Esophagus squamous epithelium (tissue), 5 donors: ENCODE measurements at places on chromosomes 7 and 10.

DNA sequence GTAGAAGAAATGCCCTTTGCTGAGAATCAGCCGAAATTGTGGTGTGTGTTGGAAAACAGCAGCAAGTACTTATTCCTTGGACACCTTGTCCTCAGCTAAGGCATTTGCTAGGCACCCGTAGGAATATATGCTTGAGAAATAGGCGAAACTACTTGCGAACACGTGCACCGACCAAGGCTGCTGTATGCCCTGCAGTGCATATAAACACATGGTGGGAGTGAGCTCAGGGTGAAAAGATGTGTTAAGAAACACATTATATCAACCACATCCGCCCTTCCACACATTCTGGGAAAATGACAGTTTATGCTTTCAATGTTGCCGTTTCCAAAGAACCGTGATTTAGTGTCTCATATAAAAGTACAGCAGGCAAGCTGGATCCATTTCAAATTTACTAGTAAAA, 199.2 kb downstream of the JCAD start:
- DNase-seq = no peak

- no peak for DNase-seq
Measured at GRCh38 chr10:82883603-82884002, 1008.6 kb downstream of the NRG3 start.

DNA sequence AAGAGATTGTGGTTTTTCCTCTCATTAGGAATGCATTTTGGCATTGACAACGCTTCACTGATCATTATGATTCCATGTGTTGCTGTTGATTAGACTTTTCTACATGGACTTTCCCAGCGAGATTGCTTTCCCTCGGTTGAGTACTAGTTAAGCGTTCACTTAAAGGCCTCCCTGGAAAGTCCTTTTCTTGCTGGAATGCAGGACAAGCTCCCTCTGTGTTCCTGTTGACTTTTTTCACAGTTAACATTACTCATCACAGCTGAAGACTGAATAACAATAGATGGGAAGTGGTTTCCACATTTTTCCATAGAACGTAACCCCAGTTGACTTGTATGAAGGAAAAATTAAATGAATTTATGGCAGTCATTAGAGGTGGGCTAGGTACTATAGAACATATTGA, 2.6 kb upstream of the CAV1 start:
- DNase-seq = no peak

DNA sequence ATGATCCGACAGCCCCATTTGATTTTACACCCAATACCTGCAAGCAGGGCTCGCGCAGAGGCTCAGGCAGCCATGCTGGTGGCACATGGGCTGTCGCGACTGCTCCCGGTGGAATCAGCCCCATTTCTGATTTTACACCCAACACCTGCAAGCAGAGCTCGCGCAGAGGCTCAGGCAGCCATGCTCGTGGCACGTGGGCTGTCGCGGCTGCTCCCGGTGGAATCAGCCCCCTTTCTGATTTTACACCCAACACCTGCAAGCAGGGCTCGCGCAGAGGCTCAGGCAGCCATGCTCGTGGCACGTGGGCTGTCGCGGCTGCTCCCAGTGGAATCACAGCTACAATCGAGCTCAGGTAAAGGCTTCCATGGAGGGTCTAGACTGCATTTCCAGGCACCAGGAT, 244.1 kb downstream of the PTPRN2 start:
- DNase-seq = no peak

- DNase-seq = no peak
Measured at GRCh38 chr7:41574377-41574776, 128.5 kb downstream of the INHBA start.

DNA sequence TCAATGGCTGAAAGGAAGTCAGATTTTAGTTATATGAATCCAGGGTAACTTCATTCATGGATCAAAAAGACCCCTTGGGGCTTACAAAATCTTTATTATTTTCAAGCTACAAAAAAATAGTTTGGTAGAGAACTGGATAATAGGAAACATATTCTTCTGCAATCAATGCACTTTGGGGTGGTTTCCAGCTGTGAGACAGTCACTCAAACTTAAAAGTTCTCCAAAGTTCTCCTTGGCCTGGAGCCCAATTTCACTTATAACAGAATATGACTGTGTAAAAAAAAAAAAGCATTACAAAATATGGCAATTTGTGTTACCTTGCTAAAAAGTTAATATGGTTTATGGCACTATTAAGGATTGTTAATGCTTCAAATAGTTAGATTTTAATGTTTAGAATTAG, 255.5 kb downstream of the AGMO start:
- DNase-seq = no peak

DNA sequence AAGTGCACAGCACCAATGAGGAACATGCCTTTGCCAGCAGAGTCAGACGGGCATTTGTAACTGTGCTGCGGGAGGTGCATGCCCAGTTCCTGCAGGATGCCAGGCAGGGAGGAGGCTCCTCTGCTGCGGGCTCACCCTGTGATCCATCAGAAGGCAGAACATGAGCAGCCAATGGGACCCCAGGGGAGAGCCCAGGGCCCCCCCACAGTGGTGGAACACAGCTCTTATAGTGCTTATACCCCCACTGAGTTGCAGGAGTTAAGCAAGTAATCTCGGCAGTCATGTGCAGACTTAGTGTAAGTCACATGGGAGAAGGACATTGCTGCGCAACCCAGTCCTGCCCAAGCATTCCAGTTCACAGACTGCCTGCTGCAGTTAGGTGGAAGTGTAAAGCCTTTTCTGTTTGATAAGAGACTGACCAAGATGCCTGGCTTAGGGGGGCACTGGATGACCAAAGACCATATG, 120.3 kb upstream of the TMEM106B start:
- DNase-seq = no peak

GRCh38 chr10:119759832-119760231, 34.0 kb downstream of the INPP5F start:
- no peak for DNase-seq

- no peak for DNase-seq
Measured at GRCh38 chr7:95550546-95550945, 45.8 kb downstream of the PDK4 start.

GRCh38 chr7:2118630-2119190, 114.0 kb downstream of the MAD1L1 start:
- DNase-seq = no peak

DNA sequence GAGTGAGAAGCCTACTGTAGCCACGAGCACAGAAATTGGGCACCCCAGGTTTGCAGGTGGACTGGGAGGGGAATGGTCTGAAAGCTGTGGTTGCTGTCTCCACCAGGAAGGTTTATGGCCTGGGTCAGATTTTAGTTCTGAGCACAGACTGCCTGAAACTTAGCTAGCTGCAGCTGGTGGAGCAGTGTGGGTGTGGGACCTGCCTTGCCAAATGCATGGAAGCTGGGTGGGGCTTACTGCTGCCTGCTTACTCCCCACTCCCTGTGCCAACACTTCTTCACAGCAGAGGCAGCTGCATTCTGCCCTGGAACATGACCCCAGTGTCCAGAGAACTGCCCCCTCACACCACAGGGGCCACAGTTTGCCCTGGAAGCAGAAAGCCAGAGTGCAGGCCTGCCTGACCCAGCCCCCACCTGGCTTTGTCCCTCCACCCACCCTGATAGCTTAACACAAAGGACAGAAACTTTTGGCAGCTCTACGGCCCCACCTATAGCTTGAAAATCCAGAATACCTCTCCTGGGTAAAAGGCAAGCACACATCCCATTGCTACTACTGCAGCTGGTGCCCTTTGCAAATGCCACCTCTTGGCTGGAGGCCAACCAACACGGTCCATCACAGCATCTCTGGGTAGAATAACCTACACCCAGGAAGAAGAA, 281.6 kb downstream of the AGMO start:
- no peak for DNase-seq

DNA sequence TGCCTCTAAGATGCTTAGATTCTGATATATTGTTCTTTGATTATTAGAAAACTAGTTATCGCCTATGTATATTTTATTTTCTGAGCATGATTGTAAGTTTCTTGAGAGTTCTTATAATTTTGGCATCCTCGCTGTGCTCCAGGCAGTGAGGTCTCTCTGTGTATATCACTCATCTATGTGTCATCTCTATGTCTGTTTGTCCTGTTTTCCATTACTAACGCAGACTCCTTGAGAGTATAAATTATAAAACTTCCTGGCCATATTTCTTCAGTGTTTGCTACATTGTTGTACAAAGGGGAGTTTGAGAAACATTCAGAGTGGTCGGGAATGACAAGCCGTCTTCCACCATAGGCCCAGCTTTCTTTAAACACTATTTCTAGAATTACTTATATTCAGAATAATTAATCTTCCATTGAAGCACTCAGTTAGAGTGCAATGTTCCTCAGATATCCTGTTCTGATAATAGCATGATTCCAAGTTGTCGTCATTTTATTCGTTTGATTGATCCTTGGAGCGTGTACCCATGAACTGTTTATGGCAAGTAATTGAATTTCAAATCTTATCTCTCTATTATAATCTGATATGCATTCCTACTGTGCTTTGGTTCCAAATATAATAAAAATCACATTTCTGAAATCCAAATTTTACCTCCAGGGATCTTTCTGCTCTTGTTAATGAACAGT, 206.6 kb downstream of the BAMBI start:
- no peak for DNase-seq

- DNase-seq = no peak
Measured at GRCh38 chr10:5538892-5539651, 14.3 kb downstream of the CALML3 start.

GRCh38 chr7:39217783-39218182, 240.1 kb downstream of the POU6F2 start:
- DNase-seq = no peak

DNA sequence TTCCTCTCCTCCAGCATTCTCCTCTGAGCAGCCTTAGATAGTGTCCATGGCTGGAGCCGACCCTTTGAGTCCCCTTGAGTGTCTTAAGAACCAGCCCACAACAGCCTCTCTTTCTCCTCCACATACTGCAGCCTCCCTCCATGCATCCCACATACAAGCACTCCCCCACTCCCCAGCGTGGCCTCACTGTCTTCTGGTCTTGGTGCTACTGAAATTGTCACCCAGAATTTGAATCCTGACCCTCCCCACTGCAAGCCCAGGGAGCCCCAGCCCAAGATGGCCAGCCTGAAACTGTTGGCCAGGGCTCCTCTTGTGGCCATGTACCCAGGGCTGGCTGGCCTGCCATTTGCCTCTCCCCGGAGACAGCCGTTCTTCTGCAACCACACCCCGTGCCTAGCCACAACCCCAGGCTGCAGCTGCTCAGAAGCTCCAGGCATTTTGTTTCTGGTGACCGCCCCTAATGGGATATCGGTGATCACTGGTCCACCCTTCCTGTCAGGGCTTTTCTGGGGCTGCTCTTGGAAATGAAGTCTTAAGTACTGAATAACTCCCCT, 18.8 kb upstream of the SH2D4B start:
- DNase-seq = no peak

GRCh38 chr10:100163704-100164621, 21.9 kb downstream of the ERLIN1 start:
- no peak for DNase-seq

DNA sequence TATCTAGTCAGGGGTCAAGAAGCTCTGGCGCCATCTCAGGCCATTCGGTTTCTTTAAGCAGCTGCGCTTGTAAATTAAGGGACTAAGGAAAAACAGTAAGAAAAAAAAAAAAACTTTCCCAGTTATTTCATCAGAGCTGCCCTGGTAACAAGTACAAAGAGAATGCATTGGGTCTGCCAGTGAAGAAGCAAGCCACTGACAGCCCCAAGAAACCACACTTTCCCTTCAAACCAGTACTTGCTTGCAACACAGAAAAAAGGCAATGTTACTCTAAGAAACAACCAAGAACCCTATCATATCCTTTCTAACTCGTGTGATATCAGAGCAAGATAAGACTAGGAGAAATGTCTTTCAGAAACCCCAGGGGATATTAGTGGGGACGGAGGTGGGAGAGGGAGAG, 40.6 kb upstream of the AOAH start:
- DNase-seq = no peak

GRCh38 chr10:99528494-99529441, 4.0 kb upstream of the NKX2-3 start:
- DNase-seq = no peak

DNA sequence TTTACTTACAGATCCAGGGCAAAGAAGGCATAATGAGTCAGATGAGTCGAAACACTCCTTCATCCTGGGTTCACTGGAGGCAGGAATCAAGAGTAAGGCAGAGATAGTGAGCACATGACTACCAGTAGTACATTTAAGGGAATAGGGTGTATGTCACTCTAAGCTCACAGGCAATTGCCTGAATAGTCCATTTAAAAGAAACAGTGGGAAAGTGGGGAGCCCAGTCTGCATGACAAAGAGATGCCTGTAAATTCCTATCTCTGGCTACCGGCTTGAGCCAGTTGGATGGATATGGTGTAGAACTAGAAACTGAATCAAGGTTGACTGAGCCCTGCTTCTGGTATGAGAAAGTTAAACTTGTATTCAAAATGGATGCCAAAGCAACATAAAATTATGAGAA, 861.5 kb upstream of the ZWINT start:
- no peak for DNase-seq

DNA sequence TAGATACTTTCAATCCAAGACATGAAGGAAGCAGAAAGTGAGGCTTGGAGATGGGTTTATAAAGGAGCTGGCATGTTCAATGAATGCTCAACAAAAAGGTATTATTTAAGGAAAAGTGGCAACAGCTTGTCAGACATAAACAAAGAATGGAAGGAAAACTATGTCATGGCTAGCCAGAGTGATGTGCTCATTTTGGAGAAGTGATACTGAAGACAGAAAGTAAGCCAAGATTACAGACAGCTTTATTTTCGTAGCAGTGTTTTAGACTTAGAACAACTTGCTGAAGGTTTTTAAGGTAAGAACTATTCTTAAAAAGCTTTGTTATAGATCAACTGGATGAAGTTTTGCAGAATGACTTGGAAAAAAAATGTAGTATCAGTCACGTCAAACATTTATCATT, 160.5 kb upstream of the FERD3L start:
- no peak for DNase-seq

DNA sequence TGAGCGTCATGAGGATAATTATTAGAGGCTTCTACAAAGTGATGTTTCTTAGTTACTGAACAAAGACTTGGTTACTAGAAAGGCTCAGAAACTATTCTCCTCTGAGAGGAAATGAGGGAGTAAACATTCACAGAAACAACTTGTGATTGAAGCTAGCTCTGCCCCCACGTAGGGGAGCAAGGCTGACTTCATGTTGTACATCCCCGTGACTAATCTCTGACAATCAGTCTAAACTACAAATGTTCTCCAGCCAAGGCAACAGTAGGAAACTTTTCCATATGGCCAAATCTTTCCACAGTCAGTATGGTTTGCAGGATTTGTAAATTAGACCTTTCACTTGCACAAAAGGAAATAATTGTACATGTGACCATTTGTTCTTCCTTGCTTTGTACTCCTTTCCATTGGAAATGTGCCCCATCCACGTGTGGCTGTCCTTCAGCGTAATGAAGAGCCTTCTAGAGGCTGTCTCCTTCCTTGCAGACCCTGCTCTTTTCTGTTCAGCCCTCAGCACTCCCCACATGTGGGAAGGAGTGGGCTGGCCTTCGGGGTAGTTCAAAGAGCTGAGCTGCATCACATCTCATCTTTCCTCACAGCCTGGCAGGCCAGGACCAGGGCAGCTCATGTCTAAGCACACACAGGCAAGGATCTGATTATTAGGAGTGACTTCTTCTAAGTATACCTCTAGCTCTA, 93.5 kb downstream of the PCGF5 start:
- DNase-seq = no peak

- no peak for DNase-seq
Measured at GRCh38 chr7:32506266-32507054, 11.2 kb downstream of the AVL9 start.

GRCh38 chr10:60384708-60385398, 4.8 kb downstream of the ANK3 start:
- DNase-seq = no peak

GRCh38 chr10:79981450-79982361, 32.8 kb upstream of the SFTPD start:
- DNase-seq = no peak

- DNase-seq = no peak
Measured at GRCh38 chr7:142689439-142690120, 59.7 kb upstream of the PRSS1 start.
